Astrocyte of the cerebellum (primary cell): ENCODE measurements at places on chromosomes 13 and 19.

GRCh38 chr19:677201-677600 lies 1.0 kb downstream of the FSTL3 start:
- peak; percentile 35 for DNase-seq

DNA sequence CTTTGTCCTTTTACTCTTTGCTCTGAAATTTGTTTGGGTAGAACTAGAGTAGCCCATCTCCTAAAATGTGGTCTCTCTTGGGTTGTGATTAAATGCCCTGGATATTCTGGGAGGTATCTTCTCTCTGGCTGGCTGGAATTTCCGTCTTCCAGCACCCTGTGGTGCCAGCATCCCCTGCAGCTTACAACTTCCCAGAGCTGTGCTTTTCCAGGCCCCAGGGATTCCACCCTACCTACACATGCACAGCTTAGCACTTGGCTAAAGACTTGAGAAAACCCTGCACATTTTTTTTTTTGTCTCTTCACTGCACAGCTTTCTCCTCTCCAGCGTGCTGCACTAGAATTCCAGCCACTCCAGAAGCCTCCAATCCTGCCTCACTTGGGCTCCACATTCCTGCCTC lies 334.7 kb downstream of the IRS2 start:
- DNase-seq: no peak

DNA sequence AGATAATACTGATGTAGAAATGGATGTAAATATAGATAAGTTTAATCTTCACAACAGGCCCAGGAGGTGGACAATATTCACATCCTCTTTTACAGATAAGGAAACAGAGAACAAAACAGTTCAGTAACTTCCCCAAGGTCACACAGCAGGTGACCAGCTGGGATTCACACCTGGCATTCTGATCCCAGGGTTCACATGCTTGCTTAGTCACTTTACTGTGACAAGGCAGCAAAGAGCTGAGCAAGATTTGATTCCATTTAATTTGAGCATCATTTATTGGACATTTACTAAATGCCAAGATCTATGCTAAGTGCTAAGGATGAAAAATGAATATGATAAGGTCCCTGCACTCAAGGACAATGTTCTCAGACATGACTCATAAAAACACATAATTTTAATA lies 94.1 kb upstream of the STARD13 start:
- DNase-seq: no peak

- no peak for DNase-seq
Observed at GRCh38 chr19:14580623-14581237, 2.2 kb upstream of the CLEC17A start.

DNA sequence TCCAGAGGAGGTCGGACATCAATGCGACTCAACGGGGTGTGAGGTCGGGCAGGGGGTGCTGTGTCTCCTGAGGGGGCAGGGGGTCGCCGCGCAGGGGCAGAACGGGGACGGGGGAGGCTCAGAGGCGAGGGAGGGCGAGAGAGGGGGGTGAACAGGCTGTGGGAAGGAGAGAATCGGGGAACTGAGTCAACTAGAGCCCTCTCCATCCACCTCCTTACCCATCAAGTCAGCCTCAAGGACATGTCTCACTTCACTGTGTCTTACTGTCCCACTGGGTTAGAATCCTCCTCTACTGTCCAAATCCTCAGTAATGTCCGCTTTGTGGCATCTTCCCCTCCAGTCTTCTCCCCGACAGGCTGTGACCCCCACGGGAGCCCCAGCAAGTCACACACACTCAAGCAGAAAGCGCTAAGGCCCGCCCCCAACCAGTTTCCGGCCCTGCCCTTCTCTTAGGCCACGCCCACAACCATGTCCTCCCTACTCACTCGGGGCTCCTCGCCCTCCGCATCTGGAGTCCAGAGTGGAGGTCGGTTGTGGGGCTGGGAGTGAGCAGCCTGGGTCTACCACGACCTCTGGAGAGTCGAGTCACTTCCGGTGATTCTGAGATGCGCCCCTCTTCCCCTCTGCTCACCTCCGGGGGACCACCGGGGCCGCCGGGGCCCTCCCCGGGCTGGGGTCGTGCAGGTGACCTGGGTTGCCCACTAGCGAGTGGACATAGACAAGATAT lies 9.3 kb downstream of the PLEKHA4 start:
- no peak for DNase-seq

GRCh38 chr19:50553134-50553703 lies 15.0 kb downstream of the LRRC4B start:
- no peak for DNase-seq

- DNase-seq: peak; percentile 92
Observed at GRCh38 chr19:37906869-37907734, at the start of gene SIPA1L3. Gene SIPA1L3 (plus strand): TSS chr19:37907208. CDS start chr19:38081566, 174,358 bp downstream.

DNA sequence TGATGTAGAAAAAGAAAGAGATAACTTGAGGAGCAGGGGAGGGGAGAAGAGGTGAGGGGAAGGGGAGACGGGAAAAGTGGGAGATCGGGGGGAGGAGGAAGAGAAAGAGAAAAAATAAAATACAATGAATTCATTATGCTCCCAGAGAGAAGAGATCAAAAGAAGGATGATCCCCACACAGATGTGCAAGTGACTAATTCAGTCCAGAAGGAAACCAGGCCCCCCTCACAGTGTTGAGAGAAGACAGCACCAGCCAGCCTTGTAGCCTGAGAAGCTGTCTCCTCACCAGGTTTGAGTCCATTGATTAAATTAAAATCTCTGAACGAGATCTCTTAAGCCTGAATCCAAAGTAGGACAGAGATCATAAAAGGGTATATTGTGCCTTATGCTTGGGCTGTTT lies 333.7 kb upstream of the NBEA start:
- DNase-seq: no peak

DNA sequence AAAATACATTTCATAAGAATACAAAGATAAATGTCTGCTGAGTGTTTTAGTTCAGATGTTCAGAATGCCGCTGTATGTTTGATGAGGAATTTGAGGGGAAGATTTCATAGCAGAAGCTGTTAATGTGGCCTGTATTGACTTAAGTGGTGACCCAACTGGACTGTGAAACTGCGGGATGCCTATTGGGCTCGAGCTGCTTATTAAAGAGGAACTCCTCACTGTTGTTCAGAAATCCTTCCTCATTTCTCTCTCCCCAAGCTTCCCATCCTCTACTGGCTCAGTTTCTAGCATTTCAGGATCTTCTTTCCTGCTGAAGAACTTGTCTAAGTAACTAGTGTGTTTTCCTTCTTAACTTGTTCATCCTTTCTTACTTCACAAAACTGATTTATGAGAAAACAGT lies 20.4 kb downstream of the DGKH start:
- DNase-seq: no peak

DNA sequence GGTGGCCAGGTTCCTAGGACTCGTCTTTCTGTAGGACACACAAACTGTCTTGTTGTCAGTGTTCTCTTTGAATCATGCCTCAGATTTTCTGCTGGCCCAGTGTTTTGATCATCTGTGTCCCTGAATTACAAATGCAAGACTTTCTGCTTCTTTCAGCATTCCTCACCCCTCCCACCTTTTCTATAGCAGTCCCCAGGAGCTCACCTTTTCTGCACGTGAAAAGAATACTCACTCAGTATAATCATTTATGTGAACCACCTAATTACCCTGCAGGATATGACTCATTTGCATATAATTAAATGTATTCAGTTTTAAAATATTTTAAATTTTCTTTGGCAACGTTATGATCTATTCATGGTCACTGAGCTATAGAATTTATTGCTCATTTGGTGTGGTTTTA lies 389.2 kb downstream of the ITGBL1 start:
- no peak for DNase-seq

DNA sequence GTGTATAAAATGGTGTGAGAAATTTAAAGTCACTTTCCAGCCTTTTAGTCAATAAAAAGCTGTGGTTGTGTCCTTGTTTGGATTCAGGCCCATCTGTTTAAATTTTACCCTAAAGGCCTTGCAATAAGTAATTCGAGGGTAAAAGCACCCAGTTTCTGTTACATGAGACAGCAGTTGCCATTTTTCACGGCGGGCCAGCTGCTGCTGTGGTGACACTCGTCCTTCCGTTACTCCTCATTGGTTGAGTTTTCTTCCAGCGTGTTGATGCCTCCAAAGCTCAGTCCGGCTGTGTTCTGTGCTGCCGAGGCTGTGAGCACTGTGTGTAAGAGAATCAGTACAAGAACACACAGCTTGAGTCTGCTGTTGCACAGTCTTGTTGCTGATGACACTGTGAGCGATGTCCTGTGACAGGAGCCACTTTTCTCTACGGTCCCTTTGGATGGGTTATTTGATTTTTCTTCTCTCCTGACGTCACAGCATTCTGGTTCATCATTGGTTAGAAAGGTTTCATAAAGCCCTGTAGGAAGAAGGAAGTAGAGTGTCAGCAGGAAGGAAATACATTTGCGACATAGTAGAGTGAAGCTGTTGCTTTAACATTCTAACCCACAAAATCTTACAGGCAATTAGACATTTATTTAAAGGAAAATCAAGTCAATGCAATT lies 602.5 kb upstream of the ARGLU1 start:
- DNase-seq: no peak

GRCh38 chr19:2782329-2782935 lies 641 bp downstream of the SGTA start:
- no peak for DNase-seq

GRCh38 chr13:41231025-41231677 lies 32.2 kb downstream of the MTRF1 start:
- no peak for DNase-seq

- no peak for DNase-seq
Observed at GRCh38 chr19:46269101-46269500, 27.7 kb upstream of the HIF3A start.

DNA sequence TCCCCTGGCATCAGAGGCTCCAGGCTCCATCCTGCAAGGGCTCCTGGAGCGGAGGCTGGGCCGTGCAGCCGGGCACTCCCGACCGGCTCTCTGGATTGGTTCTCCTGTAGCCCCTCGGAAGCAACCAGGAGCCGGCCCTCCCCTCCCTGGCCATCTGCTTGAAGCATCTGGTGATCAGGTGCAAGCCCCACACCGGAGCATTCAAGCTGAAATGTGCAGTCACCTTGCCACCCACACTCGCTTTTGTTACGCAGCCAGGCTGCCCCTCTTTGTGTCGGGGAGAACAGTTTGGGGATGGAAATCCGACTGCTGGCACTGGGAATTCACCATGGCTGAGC lies 258.8 kb downstream of the ZNF536 start:
- DNase-seq: no peak

DNA sequence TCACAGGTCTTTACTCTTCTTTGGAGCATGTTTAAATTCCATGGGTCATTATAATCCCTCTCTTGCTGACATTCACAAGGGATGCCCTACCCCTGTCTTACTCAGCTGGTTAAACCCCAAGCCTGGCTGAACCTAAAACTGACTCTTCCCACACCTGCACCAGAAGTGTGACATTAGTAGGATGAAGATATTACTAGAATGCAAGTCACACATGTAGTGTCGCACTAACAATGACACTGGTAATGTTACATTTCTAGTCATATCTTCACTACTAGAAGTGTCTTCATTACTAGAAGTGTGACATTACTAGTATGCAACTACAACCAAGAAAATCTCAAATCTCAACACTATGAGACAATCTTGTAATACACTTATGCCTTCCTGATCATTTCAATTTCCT lies 14.2 kb downstream of the ZAR1L start:
- DNase-seq: no peak

DNA sequence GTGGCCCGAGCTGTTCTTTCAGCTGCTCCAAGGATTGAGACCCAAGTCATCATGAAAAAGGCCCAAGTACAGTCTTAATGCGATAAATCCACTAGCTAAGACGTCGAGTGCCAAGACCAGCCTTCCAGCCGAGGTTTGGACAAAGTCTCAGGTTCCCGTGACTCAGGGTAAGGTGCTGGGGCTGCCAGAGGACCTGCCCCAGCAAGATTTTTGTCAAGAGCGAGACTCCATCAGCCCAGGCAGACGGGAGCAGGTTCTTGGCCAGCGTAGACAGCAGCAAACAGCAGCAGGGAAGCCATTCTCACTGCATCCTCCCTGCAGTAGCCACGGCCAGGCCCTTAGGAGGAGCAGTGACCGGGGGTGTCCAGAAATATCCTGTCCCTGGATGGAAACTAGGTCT lies 3.4 kb downstream of the FEM1A start:
- DNase-seq: no peak

DNA sequence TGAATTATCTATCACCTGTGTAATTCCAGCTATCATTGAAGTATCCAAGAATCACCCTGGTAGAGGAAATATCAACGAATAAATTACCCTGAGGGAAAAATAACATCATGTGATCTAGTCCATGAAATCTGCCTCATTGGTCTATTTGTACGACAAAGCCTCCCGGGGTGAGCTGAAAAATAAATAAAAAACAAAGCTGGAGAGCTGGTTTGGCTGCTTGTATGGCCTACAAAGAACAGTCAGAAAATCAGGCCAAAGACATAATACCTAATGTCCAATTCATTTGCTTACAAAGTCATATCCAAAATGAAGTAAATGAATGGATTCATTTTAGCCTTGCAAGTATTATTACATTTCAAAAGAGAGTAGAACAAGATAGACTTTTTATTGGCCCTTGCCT lies 449.9 kb downstream of the KLF12 start:
- DNase-seq: no peak
